Esophagus mucosa (tissue), 1 donor: ENCODE measurements at places on chromosomes 11 and 22. TPM values are rescaled to one million over a fixed set of nuclear protein-coding genes. Genes with fewer than 3 reads are reported as not detected.

- peak; percentile 49 for ATAC-seq
Observed at GRCh38 chr22:35352214-35353111, 28.4 kb upstream of the HMOX1 start.

DNA sequence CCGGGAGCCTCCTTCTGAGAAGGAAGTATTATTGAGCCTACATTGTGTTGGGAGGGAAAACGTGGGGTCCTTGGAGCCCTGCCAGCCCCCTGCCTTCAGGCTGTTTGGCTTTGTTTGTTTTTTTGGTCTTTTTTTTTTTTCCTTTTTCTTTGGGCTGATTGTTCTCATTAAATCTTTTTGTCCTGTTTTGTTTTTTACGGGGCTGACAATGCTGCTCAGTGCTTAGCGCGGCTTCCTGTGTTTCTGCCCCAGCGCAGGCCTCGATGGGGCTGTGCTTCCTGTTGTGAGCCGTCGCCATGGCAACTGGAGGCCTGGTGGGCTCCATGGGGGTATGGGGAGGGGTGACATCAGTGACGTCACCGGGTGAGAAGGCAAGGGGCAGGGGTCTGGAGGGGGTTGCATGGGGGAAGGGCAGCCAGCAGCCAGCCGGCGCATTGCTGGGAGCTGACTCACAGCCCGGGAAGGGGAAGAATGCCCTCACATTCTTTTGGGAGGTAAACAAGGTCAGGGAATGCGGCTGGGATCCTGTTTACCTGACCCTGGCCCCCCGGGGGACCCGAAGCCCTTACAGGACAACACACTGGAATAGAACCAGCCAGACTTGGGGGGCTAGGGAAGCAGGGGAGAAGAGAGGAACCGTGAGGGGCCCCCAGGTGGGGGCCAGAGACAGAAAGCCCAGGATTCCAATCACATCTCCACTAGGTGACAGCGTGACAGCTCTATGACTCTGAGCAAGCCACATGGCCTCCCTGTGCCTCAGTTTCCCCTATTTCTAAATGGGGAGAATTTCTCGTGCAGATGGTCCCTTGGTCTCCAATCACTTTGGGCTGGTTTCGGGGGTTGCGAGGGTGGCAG is 22.2 kb upstream of the CBX7 start:
- ATAC-seq, result peak; percentile 33

DNA sequence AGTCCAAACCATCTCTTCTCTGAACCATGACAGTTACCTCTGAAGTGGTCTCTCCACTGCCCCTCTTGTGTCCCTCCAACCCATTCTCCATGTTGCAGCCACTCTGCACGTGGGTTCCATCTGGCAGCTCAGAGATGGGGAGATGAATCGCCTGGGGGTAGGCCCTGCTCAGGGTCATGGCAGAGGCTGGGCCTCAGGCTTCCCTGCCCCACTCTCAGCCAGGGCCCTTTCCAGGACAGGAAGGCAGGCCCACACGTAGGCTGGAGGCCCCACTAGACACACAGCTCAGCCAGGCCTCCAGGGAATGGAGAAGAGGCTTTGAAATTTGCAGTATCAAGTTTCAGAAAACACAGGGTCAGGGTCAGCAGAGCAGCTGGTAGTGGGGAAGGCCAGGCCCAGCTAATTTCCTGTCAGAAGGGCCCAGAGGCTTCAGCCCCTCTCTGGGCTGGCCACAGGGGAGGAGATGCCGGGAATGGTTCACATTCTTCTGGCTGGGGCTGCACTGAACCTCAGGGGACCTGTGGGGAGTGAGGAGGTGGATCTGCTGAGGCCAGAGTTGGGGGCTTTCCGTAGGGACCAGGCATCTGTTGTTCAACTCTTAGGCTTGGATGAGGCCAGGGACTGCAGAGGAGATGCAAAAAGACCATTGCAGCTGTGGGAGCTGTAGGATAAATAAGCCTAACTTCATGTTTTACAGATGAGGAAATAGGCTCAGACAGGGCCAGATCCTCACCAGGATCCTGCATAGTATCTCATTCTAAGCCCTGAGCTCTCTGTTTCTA is 101.6 kb downstream of the SWAP70 start:
- ATAC-seq, result no peak

GRCh38 chr11:21640491-21640890 is 552.4 kb upstream of the ANO5 start:
- ATAC-seq, result no peak

The ARHGEF12 gene
- total RNA-seq, result 62.7 TPM

- ATAC-seq, result no peak
Observed at GRCh38 chr11:133577403-133577802, 45.1 kb upstream of the OPCML start.

DNA sequence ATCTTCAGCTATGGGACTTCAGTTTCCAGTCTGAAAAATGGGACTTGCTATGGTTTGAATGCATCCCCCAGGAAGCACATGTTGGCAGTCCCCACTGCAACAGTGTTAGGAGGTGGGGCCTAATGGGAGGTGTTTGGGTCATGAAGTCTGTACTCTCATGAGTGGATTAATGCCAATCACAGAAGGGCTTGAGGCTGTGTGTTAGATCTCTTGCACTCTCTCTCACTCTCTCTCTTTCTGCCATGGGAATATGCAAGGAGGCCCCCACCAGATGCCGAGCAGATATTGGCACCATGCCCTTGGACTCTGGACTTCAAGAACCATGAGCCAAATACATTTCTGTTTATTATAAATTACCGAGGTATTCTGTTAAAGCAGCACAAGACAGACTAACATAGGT is 7.8 kb upstream of the AP1B1 start:
- ATAC-seq, result no peak

GRCh38 chr22:45207981-45208664 is 32.6 kb downstream of the KIAA0930 start:
- ATAC-seq, result peak; percentile 75

DNA sequence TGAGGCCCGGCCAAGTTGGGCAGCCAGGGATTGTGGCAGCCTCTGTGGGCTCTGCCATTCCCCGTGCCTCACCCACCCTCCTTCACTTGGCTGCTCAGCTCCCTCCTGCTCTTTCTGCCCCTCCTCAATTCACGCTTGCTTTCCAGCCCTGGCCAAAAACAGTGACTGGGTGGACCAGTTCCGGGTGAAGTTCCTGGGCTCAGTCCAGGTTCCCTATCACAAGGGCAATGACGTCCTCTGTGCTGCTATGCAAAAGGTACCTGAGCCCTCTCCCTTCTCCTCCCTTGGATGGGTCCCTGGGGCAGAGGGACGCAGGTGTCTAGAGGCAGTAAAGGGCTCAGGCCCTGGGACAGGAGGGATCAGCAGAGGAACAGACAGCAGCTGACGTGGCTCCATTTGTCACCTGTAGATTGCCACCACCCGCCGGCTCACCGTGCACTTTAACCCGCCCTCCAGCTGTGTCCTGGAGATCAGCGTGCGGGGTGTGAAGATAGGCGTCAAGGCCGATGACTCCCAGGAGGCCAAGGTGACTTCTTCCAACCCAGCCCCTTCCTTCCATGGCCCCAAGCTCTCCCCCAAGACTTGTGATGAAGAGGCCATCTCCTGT is 2.7 kb downstream of the FREY1 start:
- no peak for ATAC-seq

GRCh38 chr22:37633089-37633624 is 6.3 kb upstream of the SH3BP1 start:
- peak; percentile 2 for ATAC-seq

DNA sequence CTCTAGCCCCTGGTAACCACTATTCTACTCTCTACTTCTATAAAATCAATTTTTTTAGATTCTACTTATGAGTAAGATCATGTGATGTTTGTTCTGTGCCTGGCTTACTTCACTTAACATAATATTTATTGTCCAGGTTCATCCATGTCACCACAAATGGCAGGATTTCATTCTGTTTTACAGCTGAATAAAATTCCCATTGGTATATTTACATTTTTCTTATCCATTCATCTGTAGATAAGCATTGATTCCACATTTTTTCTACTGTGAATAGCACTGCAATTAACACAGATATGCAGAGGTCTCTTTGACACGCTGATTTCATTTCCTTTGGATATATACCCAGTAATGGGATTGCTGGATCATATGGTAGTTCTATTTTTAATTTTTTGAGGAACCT is 15.8 kb downstream of the SLC25A17 start:
- no peak for ATAC-seq

GRCh38 chr11:126736682-126737572 is 263.6 kb downstream of the KIRREL3 start:
- no peak for ATAC-seq

The FAM227A gene
- 0.72 TPM for total RNA-seq

DNA sequence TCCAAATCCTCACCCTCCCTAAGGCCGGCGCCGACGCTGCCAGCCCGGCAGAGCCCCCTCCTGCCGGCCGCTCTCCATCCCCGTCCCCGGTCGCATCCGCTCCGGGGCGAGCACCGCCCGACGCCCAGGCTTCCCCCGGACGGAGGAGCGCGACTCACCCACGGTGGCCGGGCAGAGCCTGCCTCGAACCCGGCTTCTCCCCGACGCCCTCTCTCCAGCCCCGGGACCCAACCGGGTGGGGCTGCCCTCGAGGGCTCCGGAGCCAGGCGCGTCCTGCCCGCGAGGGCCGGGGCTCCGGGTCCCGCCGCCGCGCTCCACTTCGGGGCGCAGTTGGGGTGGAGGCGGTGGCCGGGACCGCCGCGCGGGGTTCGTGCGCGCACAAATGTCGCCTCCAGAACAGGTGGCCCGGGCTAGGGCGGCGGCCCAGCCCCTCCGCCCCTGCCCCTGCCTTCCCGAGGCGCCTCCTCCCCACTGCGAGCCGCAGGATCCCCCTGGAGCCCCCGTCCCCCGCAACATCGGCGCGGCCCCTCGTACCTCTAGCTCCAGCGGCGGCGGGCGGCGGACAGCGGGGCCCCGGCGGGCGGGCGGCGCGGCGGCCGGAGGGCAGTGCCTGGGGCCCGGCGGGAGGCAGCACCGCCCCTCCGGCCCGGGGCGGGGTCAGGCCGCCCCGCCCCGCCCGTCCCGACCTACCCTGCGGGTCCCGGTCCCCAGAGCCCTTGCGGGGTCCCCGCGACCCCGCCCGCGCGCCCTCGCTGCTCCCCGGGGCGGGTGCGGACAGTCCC is at the start of gene A4GALT:
TSS of gene A4GALT (minus strand) at position 608 of the 782 bp plus-strand sequence. CDS start 26,919 bp downstream, outside the sequence.
- peak; percentile 36 for ATAC-seq

DNA sequence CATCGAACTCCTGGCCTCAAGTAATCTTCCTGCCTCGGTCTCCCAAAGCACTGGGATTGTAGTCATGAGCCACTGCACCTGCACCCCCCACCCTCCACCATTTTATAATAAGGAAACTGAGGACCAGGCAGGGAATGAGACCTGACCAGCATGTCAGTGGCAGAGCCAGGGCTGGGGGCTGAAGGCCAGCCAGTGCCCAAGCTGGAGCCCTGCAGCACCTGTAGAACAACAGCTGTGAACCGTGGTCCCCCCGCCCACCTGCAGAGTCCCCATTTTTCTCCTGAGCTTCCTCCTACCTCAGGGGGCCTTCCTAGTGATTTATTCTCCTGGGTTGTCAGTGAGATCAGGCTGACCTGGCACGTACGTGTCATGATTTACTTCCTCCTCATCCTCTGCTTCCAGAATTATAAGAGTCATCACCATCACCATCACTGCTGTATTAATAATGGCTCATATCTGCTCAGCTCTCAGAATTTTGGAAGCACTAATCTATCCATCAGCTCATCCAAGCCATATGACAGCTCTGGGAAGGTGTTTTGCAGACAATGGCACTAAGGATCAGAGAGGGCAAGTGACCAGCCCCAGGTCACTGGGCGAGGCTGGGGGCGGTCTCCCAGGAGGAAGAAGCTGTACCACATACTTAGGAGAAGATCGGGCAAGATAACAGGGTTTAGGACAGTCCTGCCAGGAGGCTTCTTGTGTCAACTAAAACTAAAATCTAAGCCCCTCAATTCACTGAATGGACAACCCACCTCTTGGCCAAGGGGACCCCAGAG is 5.5 kb upstream of the SLCO2B1 start:
- no peak for ATAC-seq

GRCh38 chr11:110338684-110339083 is 42.3 kb upstream of the RDX start:
- ATAC-seq, result no peak

The C22orf42 gene
- total RNA-seq, result not detected

The ANGPTL5 gene
- not detected for total RNA-seq

- ATAC-seq, result no peak
Observed at GRCh38 chr11:27204529-27204928, 158.5 kb downstream of the CCDC34 start.

The GVQW3 gene
- 0.36 TPM for total RNA-seq

DNA sequence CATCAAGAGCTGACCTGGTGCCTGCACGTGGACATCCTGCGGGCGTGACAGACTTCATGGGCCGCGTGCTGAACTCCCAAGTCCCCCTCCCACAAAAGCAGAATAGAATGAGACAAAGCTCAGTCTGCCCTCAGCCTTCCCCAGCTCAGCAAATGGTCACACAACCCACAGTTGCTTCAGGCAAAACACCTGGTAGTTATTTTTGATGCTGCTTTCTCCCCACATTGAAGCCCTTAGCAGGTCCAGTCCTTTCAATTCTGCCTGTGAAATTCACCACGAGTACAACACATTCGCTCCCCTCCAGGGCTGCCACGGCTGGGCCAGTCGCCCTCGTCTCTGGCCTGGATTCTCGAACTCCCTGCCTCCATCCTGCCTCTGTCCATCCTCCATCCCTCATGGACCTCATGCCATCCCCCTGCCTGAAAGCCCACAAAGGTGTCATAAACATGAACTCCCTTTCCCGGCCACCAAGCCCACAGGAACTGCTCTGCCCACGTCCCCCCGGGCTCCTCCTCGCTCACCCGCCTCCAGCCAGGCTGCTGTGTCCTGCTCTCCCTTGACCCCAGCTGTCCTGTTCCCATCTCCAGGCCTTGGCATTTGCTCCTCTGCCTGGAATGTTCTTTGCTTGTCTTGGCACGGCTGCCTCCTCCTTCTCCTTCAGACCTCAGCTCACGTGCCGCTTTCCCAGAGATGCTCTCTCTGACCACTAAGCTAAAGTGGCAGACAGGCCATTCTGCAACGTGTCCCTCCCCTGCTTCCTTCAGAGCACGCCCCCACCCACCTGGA is 42.1 kb downstream of the SCUBE1 start:
- ATAC-seq, result no peak

- ATAC-seq, result peak; percentile 29
Observed at GRCh38 chr11:100562128-100562527, 125.0 kb upstream of the ARHGAP42 start.

The OR5D13 gene
- not detected for total RNA-seq

The GRIK4 gene
- total RNA-seq, result 0.08 TPM

The TMEM121B gene
- 0.28 TPM for total RNA-seq

GRCh38 chr11:67374571-67375281 is 1.3 kb upstream of the CLCF1 start:
- no peak for ATAC-seq

The MS4A1 gene
- 2.9 TPM for total RNA-seq

The CDC42EP1 gene
- 117 TPM for total RNA-seq

The ST14 gene
- total RNA-seq, result 121 TPM

The OR52I1 gene
- not detected for total RNA-seq

The CARD10 gene
- 10.5 TPM for total RNA-seq

GRCh38 chr11:60960405-60960804 is 8.4 kb upstream of the SLC15A3 start:
- no peak for ATAC-seq

GRCh38 chr22:24796056-24796455 is 10.0 kb upstream of the SGSM1 start:
- no peak for ATAC-seq
